ENCODE measurements at places on chromosomes 11 and 22.

DNA sequence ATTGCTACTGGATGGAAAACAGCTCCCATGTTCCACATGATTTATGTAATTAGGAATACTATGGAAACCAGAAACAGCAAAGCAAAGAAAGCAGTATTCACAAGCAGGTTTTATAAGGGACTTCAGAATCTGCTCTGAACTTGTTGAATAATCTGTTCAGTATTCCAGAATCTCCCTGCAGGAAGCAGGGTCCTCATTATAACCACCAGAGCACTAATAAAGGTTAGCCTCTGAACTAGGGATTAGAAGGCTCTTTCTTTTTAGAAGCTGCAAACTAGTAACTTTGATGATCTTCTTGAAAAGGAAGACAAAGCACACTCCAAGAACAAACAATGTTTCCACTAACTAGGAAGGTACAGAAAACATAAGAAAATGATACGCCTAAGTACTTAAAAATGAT lies 125.8 kb downstream of the DCDC1 start:
- DNase-seq, result no peak

DNA sequence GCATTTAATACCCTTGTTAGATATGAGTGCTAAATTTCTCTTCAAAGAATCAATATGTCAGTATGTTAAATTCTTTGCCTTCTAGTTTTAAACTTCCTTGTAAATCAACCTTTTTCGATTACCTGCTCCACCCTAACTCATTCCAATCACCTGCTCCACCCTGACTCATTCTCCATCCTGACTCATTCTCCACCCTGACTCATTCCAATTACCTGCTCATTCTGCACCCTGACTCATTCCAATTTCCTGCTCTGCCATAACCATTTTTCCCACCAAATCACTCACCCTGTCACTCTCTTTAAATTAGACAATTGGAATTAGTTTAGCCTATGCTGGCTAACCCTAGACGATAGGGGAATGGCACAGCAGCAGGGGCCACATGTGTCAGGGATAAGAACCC lies 519.5 kb upstream of the LRRC4C start:
- no peak for DNase-seq

- no peak for DNase-seq
These were observed 120.4 kb upstream of the GRIA4 start for GRCh38 chr11:105489446-105489845.

DNA sequence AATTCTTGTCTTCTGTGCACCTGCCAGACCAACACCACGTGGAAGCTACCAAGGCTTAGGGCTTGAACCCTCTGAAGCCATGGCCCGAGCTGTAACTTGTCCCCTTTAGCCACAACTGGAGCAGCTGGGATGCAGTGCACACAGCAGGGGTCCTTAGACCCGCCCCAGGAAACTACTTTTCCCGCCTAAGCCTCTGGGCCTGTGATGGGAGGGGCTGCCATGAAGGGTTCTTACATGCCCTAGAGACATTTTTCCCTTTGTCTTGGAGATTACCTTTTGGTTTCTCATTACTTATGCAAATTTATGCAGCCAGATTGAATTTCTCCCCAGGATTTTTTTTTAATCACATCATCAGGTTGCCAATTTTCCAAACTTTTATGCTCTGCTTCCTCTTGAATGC lies 9.7 kb downstream of the PATE3 start:
- DNase-seq, result no peak

DNA sequence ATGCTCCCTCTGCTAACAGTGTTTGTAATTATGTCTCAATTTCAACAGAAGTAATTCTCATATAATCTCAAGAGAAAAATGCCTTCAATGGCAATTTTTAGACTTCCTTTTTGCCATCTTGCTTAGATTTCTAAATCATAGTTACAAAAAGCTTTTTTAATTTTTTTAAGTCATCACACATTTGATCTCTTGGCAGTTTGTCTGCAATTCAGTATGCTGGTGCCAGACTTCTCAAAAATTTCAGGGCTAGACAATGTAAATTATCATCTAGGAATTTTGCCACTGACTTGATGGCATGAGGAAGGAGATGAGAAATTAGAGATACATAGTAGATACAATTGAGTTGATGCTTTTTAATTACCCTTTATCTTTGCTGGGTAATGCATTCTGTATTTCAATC lies 1176.7 kb upstream of the CNTN5 start:
- DNase-seq, result no peak

DNA sequence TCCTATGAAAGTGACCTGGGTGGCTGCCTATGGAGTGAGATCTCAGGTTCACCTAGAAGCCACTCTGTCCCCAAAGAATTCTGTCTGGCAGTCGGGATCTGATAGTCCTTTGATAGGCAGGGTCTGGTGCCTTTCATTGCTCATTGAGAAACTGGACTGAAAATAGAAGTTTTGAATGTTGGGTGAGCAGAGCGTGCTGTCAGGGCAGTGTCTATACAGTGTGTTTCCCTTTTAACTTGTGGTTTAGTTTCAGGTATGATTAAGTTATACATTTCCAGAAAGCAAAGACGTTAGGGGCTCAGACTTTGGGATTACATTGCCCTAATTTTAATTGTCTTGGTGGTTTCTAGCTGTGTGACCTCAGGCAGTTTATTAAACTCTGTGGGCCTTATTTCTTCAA lies 111.3 kb upstream of the PAX6 start:
- DNase-seq, result no peak

DNA sequence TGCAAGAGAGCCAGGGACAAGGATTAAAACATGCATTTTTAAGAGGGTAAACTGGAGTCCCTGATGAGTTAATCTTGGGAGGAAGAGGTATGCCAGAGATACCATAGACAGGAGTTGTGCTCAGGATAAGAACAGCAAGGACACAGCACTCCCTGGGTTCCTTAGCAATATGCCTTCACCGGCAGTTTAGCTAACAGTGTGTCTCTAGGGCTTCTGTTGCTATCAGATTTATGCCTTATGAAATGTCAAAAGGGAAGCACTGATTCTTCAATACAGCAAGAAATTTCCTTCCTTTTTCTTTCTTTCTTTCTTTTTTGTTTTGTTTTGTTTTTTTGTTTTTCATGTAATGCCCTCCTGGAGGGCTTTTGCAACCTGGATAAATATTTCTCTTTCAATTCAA lies 71.3 kb upstream of the LARGE1 start:
- no peak for DNase-seq

- DNase-seq, result no peak
These were observed 59.8 kb upstream of the PRR5 start for GRCh38 chr22:44642096-44642644.

DNA sequence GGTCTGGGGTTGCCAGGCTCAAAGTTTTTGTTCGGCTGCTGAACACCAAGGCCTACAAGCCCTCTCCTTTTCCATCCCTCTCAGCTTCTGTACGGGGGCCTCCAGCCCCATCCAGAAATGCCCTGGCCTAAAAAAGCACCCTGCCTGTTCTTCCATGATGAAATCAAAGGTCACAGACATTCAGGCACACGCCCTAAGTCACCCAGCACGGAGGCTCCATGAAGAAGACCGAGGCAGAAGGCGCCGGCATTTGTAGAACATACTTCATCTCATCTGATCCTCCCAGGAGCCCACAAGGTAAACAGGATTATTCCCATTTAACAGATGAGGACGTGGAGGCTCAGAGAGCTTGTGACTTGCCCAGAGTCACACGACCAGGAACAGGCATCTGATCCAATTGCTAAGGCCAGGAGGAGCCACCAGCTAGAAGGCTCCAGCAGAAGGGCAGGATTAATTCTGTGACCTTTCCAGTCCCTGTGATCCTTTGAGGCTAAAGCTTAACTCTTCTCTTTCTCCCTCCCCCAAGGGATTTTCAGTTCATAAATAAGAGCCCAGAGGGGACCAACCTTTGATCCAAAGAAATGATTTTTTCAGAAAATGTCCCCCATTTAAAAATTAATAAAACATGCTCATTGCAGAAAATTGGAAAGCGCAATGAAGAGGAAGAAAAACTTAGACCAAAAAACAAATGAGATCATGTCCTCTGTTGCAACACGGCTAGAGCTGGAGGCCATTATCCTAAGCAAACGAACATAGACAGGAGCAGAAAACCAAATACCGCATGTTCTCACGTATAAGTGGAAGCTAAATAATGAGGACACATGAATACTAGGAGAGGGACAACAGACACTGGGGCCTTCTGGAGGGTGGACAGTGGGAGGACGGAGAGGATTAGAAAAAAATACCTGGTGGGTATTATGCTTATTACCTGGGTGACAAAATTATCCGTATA lies 38.7 kb downstream of the CYTH4 start:
- no peak for DNase-seq

GRCh38 chr22:42171946-42172719 lies 41.5 kb upstream of the CYP2D6 start:
- DNase-seq, result no peak

DNA sequence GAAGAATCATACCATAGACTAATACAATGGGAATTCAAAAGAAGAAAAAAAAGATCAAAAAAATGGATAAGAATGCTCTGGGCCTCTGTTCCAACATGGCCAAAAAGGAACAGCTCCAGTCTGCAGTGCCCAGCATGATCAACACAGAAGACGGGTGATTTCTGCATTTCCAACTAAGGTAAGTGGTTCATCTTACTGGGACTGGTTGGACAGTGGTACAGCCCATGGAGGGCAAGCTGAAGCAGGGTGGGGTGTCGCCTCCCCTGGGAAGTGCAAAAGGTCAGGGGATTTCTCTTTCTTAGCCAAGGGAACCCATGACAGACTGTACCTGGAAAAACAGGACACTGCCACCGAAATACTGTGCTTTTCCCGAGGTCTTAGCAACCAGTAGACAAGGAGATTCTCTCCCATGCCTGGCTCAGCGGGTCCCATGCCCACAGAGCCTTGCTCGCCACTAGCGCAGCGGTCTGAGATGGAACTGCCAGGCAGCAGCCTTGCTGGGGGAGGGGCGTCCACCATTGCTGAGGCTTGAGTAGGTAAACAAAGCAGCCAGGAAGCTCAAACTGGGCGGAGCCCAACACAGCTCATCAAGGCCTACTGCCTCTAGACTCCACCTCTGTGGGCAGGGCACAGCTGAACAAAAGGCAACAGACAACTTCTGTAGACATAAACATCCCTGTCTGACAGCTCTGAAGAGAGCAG lies 428.4 kb downstream of the MN1 start:
- no peak for DNase-seq

- DNase-seq, result no peak
These were observed 84.1 kb downstream of the PARVA start for GRCh38 chr11:12461516-12461915.

GRCh38 chr11:71096751-71097388 lies 155.5 kb downstream of the SHANK2 start:
- DNase-seq, result no peak

- no peak for DNase-seq
These were observed 13.8 kb downstream of the SMARCB1 start for GRCh38 chr22:23800297-23801237.

DNA sequence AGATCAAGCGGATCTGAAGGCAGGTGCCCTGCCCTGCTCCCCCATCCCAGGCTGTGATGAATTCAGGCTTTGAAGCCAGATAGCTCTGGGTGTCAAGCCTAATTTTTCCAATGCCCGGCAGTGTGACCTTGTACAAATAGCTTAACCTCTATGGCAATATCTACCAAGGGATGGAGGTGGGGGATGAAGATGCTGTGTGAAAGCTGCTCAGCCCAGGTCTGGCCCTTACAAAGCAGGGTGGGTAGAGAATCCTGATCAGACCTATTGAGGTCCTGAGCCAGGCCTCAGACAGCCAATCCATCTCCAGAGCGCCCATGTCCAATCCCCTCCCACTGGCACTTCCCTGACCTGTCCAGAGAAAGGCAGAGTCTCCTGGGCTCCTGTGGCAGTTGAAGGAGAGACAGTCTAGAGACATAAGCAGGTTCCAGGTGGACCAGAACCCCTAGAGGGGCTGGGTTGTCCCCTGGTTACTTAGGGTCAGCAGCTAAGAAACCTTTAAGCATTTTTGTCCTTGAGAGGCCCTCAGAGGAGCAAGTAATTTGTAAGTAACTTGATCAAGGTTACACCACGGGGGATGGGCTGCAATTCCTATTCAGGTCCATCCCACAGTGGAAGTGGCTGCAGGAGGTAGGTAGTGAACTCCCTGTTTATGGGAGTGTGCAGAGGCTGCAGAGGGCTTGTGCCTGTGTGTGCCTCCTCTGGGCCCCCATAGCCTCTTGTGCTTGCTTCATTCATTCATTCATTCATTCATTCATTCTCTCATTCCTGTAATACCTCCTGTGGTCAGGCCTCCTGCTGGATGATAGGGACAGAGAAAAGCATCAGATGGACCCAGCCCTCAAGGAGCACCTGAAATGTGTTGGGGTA lies 10.4 kb downstream of the P2RY2 start:
- no peak for DNase-seq

DNA sequence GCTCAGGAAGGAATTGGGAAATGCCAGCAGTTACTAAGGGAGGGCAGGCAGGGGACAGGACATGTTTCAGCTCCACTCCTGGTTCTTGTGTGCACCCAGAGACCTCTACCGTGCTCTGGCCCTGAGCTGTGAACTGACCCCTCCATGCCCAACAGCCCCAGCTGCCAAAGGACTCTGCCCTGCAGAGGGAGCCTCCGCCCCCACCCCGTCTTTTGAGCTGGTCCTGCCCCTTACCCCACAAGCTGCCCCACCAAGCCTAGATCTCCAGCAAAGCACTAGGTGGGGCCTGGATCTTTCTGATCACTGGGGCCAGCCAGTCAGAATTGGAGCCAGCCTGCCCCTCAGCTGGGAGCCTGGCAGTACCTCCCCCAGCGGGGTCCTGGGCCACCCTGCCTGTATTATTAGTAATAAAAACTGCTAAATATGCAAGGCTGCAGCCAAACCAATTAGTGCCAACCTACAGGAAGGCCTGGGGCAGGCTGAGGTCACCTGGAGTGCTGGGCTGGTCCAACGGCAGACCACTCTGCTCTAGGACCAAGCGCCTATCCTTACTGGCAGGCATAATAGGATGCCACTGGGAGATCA lies 23.9 kb upstream of the DRICH1 start:
- DNase-seq, result no peak

- DNase-seq, result no peak
These were observed 142.2 kb upstream of the C11orf58 start for GRCh38 chr11:16596231-16596630.

DNA sequence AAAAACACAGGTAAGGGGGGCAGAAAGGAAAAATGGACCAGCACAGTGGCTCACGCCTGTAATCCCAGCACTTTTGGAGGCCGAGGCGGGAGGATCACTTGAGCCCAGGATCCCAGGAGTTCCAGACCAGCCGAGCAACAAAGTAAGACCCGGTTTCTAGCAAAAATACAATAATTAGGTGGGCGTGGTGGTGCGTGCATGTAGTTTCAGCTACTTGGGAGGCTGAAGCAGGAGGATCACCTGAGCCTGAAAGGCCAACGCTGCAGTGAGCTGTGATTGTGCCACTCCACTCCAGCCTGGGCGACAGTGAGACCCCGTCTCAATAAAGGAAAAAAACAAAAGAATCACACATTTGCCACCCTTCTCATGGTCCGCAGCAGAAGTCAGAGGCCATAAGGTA lies 519.4 kb downstream of the BRD1 start:
- DNase-seq, result no peak

DNA sequence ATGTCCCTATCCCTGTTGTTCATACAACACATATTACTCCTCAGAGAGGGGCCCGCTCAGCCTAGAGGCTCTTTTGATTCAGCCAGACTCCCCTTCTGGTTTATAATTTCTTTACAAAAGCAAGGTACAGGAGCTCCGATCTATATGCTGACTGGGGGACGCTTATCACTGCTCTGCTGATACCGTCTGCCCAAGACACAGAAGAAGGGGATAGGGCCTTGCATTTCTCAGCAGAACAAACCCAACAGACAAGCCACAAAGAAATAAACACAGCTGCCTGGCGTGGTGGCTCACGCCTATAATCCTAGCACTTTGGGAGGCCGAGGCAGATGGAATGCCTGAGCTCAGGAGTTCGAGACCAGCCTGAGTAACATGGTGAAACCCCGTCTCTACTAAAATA lies 109.9 kb upstream of the AKIP1 start:
- DNase-seq, result no peak

- peak; percentile 32 for DNase-seq
These were observed 3.2 kb upstream of the MRPL23 start for GRCh38 chr11:1943977-1944376.

Measured in fibroblast of skin of left quadriceps (primary cell).